ENCODE measurements at places on chromosomes 1 and 21. TPM values are rescaled to one million over a fixed set of nuclear protein-coding genes. Genes with fewer than 3 reads are reported as not detected.

DDAH1 gene
- 45.9 TPM for total RNA-seq

GFI1 gene
- not detected for total RNA-seq

RHEX gene
- not detected for total RNA-seq

PDPN gene
- total RNA-seq, result 70.3 TPM

COQ8A gene
- total RNA-seq, result 20.7 TPM

NR5A2 gene
- total RNA-seq, result 4.9 TPM

NDUFS5 gene
- total RNA-seq, result 433 TPM

SPRR2G gene
- not detected for total RNA-seq

RNF186 gene
- total RNA-seq, result not detected

PADI2 gene
- under 0.01 TPM for total RNA-seq

LRRC52 gene
- not detected for total RNA-seq

SLC44A3 gene
- 4.7 TPM for total RNA-seq

CR1L gene
- not detected for total RNA-seq

NPL gene
- 4.0 TPM for total RNA-seq

FYB2 gene
- under 0.01 TPM for total RNA-seq

CD164L2 gene
- total RNA-seq, result not detected

HORMAD1 gene
- not detected for total RNA-seq

TNFRSF8 gene
- under 0.01 TPM for total RNA-seq

ACTN2 gene
- not detected for total RNA-seq

IQCC gene
- total RNA-seq, result 1.0 TPM

FBLIM1 gene
- total RNA-seq, result 136 TPM

PLPPR5 gene
- total RNA-seq, result not detected

SLFNL1 gene
- 0.25 TPM for total RNA-seq

UBL4B gene
- total RNA-seq, result not detected

IFT25 gene
- 10.5 TPM for total RNA-seq

FAM72D gene
- 0.89 TPM for total RNA-seq
